Activated CD8-positive, alpha-beta T cell treated with anti-CD3 and anti-CD28 coated beads, Interleukin-2, amount 10 ng/mL, durations not matched to agents 7 days and 5 days (primary cell): ENCODE measurements at places on chromosomes 5 and 9. TPM values are rescaled to one million over a fixed set of nuclear protein-coding genes. Genes with fewer than 3 reads are reported as not detected.

Gene SV2C
- total RNA-seq = 0.03 TPM

Gene MBLAC2
- total RNA-seq = 5.5 TPM

Gene RNF183
- not detected for total RNA-seq

Gene CFAP157
- 0.16 TPM for total RNA-seq

Gene CCDC183
- 0.44 TPM for total RNA-seq

Gene C9orf153
- 0.42 TPM for total RNA-seq

Gene DDX4
- 0.61 TPM for total RNA-seq

Gene C5orf58
- total RNA-seq = not detected

DNA sequence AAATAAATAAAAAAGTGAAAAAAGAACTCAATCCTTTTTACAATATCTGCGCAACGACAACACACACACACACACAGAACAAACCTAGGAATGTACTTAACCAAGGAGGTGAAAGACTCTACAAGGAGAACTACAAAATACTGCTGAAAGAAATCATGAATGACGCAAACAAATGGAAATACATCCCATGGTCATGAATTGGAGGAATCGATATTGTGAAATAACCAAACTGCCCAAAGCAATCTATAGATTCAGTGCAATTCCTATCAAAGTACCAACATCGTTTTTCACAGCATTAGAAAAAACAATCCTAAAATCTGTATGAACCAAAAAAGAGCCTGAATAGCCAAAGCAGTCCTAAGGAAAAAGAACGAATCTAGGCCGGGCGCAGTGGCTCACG is 29.9 kb upstream of the NRARP start:
- no peak overlapping the region for H3K4me3 ChIP-seq
- no peak for DNase-seq
- peaks cover 6% of the 10 kb centered on the region for H3K27me3 ChIP-seq
- H3K4me1 ChIP-seq = no peaks in the 10 kb centered on the region
- H3K36me3 ChIP-seq = no peaks in the 10 kb centered on the region
- H3K27ac ChIP-seq = no peak overlapping the region

- H3K27me3 ChIP-seq = peaks cover 45% of the 10 kb centered on the region
- no peaks in the 10 kb centered on the region for H3K36me3 ChIP-seq
- H3K4me3 ChIP-seq = no peak overlapping the region
- H3K27ac ChIP-seq = no peak overlapping the region
- H3K4me1 ChIP-seq = no peaks in the 10 kb centered on the region
- DNase-seq = no peak
Measured at GRCh38 chr5:111063709-111064322, 7.7 kb upstream of the TSLP start.

DNA sequence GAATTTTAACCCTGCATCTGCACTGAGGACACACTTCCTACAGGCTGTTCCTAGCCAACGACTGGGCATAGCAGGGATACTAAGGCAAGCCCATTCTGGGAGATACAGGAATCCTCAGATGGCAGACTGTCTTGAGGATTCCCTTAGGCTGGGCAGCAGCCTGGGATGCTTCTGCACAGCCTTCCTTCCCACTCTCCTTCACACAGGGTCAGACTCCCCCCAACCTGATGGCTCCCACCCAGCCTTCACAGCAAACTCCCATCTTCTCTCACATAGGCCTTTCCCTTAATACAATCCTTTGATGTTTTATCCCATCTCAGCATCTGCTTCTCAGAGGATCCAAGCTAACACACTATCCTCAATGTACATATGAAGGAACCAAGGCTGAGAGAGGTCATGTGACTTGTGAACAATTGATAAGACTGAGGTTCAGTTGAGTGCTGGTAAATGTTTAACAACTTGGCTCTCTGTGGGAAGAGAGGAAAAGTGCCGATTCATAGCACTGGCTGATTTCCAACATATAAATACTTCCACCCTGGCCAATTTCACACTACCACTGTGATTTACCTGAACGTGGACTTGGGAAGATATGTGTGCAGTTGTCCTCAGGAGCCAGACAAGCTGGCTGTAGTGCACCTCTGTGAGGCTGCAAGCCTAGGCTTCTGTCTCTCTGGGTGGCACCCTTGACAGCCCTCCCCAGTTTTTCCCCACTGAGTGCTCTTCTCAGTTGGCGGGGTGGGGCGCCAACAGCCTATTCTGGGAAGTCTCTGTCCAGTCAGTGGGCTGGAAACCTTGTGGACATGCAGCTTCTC is 120.2 kb upstream of the TRIM32 start:
- no peaks in the 10 kb centered on the region for H3K4me1 ChIP-seq
- H3K27ac ChIP-seq = no peak overlapping the region
- H3K4me3 ChIP-seq = no peak overlapping the region
- no peaks in the 10 kb centered on the region for H3K36me3 ChIP-seq
- no peaks in the 10 kb centered on the region for H3K27me3 ChIP-seq

GRCh38 chr9:97397220-97397619 is 14.7 kb upstream of the TDRD7 start:
- H3K4me3 ChIP-seq = no peak overlapping the region
- peak; percentile 74 for DNase-seq
- H3K27ac ChIP-seq = no peak overlapping the region

GRCh38 chr5:4881366-4882002 is 258.6 kb upstream of the ADAMTS16 start:
- no peaks in the 10 kb centered on the region for H3K4me1 ChIP-seq
- no peaks in the 10 kb centered on the region for H3K27me3 ChIP-seq
- DNase-seq = no peak
- H3K36me3 ChIP-seq = no peaks in the 10 kb centered on the region
- H3K27ac ChIP-seq = no peak overlapping the region
- no peak overlapping the region for H3K4me3 ChIP-seq

- H3K27ac ChIP-seq = no peak overlapping the region
- H3K36me3 ChIP-seq = no peaks in the 10 kb centered on the region
- H3K27me3 ChIP-seq = no peaks in the 10 kb centered on the region
- peaks cover 5% of the 10 kb centered on the region for H3K4me1 ChIP-seq
Measured at GRCh38 chr5:107474716-107475489, 195.8 kb downstream of the EFNA5 start.

- H3K4me1 ChIP-seq = peaks cover 40% of the 10 kb centered on the region
- H3K36me3 ChIP-seq = no peaks in the 10 kb centered on the region
- peaks cover 2% of the 10 kb centered on the region for H3K27me3 ChIP-seq
Measured at GRCh38 chr5:68423154-68423811, 207.7 kb downstream of the PIK3R1 start.

GRCh38 chr9:129568560-129569501 is 52.1 kb downstream of the C9orf50 start:
- H3K4me3 ChIP-seq = peak overlapping the region; percentile 54
- no peak overlapping the region for H3K27ac ChIP-seq
- H3K36me3 ChIP-seq = no peaks in the 10 kb centered on the region
- peak; percentile 23 for DNase-seq

- peak overlapping the region; percentile 75 for H3K27ac ChIP-seq
- H3K36me3 ChIP-seq = peaks cover 7% of the 10 kb centered on the region
- H3K4me1 ChIP-seq = peaks cover 13% of the 10 kb centered on the region
Measured at GRCh38 chr9:17135295-17136160, 688 bp downstream of the CNTLN start.

- no peak for DNase-seq
- H3K27me3 ChIP-seq = no peaks in the 10 kb centered on the region
- no peak overlapping the region for H3K4me3 ChIP-seq
- H3K27ac ChIP-seq = no peak overlapping the region
Measured at GRCh38 chr5:114223866-114224265, 138.0 kb upstream of the KCNN2 start.

DNA sequence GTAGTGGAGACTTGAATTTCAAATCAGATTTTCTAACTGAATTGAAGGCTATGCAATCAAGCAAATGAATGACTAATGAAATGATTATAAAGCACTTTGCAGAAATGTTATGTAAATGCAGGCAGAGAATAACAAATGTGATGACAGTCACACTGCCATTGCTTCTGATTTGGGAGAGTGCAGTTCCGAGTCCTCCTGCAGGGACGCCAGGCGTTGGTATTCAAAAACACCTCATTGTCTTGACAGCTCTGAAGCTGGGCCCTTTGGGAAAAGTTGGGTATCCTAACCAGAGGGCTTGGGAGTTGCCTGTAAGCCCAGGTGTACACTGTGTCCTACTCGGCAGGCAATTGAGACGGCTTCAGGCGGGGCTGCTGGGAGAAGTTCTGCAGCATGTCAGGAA is 57.9 kb downstream of the C5orf15 start:
- H3K27me3 ChIP-seq = no peaks in the 10 kb centered on the region
- DNase-seq = no peak
- no peaks in the 10 kb centered on the region for H3K36me3 ChIP-seq
- no peak overlapping the region for H3K27ac ChIP-seq

DNA sequence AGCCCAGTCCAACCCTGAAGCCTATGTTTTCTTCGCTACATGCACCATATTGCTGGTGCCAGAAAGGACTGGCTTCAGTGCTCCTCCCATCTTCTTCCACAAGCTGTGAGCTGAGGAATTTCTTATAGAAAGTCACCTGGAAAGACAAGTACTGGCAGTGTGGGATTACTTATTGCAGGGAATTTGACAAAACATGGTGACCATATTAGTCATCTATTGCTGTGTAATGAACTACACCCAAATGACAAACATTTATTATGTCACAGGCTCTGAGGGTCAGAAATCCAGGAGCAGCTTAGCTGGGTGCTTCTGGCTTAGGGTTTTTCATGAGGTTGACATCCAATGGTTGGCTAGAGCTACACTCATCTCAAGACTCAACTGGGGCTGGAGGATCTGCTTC is 75.5 kb downstream of the ENTREP1 start:
- peaks cover 2% of the 10 kb centered on the region for H3K27me3 ChIP-seq
- no peaks in the 10 kb centered on the region for H3K36me3 ChIP-seq
- no peak overlapping the region for H3K4me3 ChIP-seq
- no peak for DNase-seq
- H3K4me1 ChIP-seq = no peaks in the 10 kb centered on the region

DNA sequence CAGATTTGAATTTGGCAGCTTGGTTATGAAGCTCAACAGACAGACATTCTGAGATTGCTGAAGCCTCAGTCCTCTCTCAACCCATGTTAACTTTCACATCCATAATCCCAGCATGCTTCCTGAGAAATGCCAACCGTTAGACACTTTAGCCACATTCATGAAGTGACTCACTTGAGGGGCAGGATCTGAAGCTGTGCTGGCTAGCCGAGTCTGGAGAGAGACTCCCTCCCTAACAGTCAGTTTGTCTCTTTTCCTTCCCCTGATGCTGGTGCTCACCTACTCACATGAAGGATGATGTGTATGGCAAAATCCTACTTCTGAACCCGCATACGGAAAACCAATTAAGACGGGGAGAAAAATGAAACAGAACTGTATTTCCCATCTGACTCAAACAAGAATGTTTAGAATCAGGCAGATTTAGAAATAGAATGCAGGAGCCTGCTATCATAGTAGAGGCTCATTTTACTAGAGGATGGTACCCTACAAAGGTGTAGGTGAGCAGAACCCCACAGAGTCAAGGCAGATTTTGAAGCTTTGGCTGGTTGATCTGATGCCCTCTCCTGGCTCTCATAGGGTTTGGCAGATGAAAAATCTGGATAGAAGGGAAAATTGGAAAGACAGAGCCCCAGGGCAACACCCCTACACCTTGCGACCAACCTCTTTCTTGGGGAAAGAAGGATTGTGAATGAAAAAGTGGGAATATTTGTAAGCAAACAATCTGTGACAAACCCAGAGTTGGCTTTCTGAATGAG is 150.9 kb upstream of the LHFPL2 start:
- no peak for DNase-seq
- no peak overlapping the region for H3K27ac ChIP-seq
- peaks cover 8% of the 10 kb centered on the region for H3K36me3 ChIP-seq
- no peaks in the 10 kb centered on the region for H3K27me3 ChIP-seq
- peaks cover 9% of the 10 kb centered on the region for H3K4me1 ChIP-seq

- no peak for DNase-seq
- H3K4me1 ChIP-seq = peaks cover 38% of the 10 kb centered on the region
- H3K4me3 ChIP-seq = no peak overlapping the region
- H3K27ac ChIP-seq = no peak overlapping the region
- peaks cover 33% of the 10 kb centered on the region for H3K36me3 ChIP-seq
- H3K27me3 ChIP-seq = no peaks in the 10 kb centered on the region
Measured at GRCh38 chr5:149773291-149774095, 43.4 kb downstream of the PPARGC1B start.
